ENCODE measurements at places on chromosomes 11 and 22. TPM values are rescaled to one million over a fixed set of nuclear protein-coding genes. Genes with fewer than 3 reads are reported as not detected.

XKR3 gene
- not detected for total RNA-seq

DNA sequence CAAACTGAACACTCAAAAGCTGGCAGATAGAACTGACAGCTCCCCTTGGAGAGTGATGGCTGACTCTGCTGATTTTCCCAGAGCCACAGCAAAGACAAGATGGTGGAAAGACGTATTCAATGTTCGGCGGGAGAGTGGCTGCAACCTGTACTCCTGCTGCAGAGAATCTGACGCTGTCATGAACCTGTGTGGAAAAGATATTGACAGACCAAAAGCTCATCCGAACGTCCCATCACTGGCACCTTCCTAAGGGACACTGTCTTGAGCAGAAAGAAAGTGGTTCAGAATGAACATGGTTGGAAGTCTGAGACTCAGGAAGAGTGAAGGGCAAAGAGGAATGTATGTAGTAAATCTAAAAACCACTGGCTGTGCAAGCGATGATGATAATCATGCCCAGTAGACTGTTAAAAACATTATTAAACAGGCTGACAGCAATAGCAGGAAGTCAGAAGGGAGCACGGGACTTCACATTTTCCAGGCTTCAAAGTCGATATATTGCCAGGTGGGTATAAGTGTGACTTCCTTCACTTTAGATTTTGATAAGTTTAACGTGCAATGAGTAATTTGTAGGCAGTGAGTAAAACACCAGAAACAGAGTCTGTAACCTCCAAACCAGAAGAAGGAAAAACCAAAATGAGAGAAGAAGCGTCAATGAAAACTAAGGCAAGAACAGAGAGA is 6.2 kb upstream of the IL17REL start:
- no peaks in the 10 kb centered on the region for H3K27me3 ChIP-seq
- peaks cover 16% of the 10 kb centered on the region for H3K4me1 ChIP-seq
- H3K36me3 ChIP-seq: no peaks in the 10 kb centered on the region
- no peak for DNase-seq
- H3K27ac ChIP-seq: peak overlapping the region; percentile 20
- H3K4me3 ChIP-seq: peak overlapping the region; percentile 2

HPS5 gene
- total RNA-seq: 16.6 TPM

RASD2 gene
- total RNA-seq: not detected

DNA sequence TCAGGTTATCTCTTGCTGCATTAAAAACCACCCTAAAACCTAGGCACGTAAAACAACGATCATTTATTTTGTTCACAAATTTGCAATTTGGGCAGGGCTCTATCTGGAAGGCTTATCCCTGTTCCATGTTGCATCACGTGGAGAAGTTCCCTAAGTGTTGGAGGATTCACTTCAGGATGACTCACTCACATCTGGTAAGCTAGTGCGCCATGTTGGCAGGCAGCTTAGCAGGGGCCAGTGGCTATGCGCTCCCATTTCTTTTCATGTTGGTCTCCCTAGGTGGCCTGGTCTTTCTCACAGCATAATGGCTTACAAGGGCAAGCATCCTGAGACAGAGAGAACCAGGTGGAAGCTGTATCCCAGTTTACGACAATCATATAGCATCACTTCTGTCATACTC is 226.8 kb downstream of the BLID start:
- H3K27ac ChIP-seq: no peak overlapping the region
- no peak overlapping the region for H3K4me3 ChIP-seq
- H3K36me3 ChIP-seq: no peaks in the 10 kb centered on the region
- H3K4me1 ChIP-seq: no peaks in the 10 kb centered on the region

ME3 gene
- total RNA-seq: 3.6 TPM

DNA sequence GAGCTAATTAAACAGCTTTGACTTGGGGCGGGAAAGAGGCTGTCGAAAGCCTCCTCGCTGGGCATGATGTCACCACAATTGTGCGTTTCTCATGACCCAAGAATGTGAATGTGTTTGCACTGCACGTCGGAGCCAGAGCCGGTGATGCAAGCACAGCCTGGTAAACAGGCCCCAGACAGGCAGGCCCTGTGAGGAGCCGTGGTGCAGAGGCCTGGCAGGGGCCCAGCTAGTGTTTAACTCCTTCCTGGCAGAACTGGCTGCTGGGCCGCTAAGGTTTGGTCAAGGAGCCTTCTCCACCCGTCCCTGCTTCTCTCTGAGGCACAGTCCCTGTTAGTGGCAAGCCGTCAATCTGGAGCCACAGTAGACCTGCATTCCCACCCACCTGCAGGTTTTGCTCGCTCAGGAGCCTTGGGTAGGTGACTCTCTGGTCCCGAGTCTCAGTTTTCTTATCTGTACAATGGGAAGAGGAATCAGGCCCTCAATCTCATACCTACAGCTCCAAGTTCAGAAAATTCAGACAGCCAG is 25.4 kb upstream of the SMTN start:
- no peak overlapping the region for H3K4me3 ChIP-seq
- no peaks in the 10 kb centered on the region for H3K36me3 ChIP-seq
- H3K27me3 ChIP-seq: no peaks in the 10 kb centered on the region
- H3K4me1 ChIP-seq: no peaks in the 10 kb centered on the region
- no peak overlapping the region for H3K27ac ChIP-seq

HIRA gene
- 29.3 TPM for total RNA-seq

SRSF8 gene
- total RNA-seq: 42.3 TPM

- DNase-seq: no peak
- H3K36me3 ChIP-seq: no peaks in the 10 kb centered on the region
- no peak overlapping the region for H3K4me3 ChIP-seq
- H3K4me1 ChIP-seq: no peaks in the 10 kb centered on the region
- H3K27ac ChIP-seq: no peak overlapping the region
- no peaks in the 10 kb centered on the region for H3K27me3 ChIP-seq
These were observed 101.1 kb downstream of the ADAMTS15 start for GRCh38 chr11:130549393-130549999.

GRCh38 chr22:24758164-24758799 is 16.2 kb downstream of the PIWIL3 start:
- DNase-seq: peak; percentile 42
- H3K27ac ChIP-seq: no peak overlapping the region
- H3K27me3 ChIP-seq: no peaks in the 10 kb centered on the region
- no peaks in the 10 kb centered on the region for H3K4me1 ChIP-seq
- H3K36me3 ChIP-seq: no peaks in the 10 kb centered on the region

DNA sequence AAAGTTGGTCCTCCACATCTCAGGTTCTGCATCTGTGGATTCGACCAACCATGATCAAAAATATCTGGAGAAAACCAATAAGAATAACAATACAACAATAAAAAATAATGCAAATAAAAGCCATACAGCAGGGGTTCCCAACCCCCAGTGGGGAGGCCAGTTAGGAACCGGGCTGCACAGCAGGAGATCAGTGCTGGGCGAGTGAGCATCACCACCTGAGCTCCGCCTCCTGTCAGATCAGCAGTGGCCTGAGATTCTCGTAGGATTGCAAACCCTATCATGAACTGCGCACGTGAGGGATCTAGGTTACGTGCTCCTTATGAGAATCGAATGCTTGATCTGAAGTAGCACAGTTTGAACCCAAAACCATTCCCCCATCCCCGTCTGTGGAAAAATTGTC is 25.4 kb upstream of the MYO18B start:
- H3K4me3 ChIP-seq: no peak overlapping the region
- no peak for DNase-seq
- no peaks in the 10 kb centered on the region for H3K4me1 ChIP-seq
- H3K36me3 ChIP-seq: no peaks in the 10 kb centered on the region
- H3K27me3 ChIP-seq: no peaks in the 10 kb centered on the region

- H3K27ac ChIP-seq: no peak overlapping the region
- H3K27me3 ChIP-seq: no peaks in the 10 kb centered on the region
- no peaks in the 10 kb centered on the region for H3K36me3 ChIP-seq
- H3K4me1 ChIP-seq: peaks cover 3% of the 10 kb centered on the region
These were observed 757 bp downstream of the SPI1 start for GRCh38 chr11:47377571-47378009.

DNA sequence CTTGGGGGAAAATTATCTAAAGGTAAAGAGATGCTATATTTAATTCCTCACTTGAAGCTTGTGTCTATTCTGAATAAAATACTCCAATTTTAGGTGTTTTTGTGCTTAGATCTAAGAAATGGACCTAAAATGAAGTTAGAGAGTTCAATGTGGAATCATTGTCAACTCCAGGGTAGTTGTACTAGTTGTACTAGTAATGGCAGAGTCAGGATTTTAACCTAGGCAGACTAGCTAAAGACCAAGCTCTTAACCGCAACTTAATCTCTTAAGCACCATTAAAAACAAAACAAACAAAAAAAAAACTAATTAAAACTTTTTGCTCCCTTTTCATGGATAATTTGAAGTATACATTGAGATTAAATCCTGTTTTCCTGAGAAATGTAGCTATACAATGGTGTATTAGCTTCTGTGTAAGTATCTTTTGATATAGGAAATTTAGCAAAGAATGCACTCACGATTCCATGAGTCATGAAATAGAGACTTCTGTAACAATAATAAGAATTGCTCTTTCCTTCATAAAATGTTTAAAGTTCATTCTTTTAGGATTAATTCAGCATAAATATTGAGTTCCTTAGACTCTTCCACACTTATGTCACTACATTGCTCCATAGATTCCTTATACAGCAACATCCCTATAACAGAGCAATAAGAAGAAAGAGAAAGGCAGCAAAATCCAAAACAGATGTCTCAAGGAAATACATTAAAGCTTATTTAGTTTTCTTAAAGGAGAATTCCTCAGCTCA is 26.5 kb upstream of the SOX6 start:
- no peak overlapping the region for H3K4me3 ChIP-seq
- no peaks in the 10 kb centered on the region for H3K27me3 ChIP-seq
- H3K36me3 ChIP-seq: no peaks in the 10 kb centered on the region
- DNase-seq: no peak

OR52A1 gene
- total RNA-seq: not detected

GRCh38 chr22:44274918-44275630 is 37.7 kb downstream of the SHISAL1 start:
- H3K27me3 ChIP-seq: no peaks in the 10 kb centered on the region
- no peaks in the 10 kb centered on the region for H3K4me1 ChIP-seq
- no peak for DNase-seq
- H3K27ac ChIP-seq: no peak overlapping the region
- H3K4me3 ChIP-seq: no peak overlapping the region
- H3K36me3 ChIP-seq: no peaks in the 10 kb centered on the region

GRCh38 chr22:39148026-39148726 is 4.3 kb downstream of the CBX7 start:
- peaks cover 63% of the 10 kb centered on the region for H3K4me1 ChIP-seq
- peak overlapping the region; percentile 97 for H3K27ac ChIP-seq
- no peak for DNase-seq
- H3K4me3 ChIP-seq: no peak overlapping the region

ACRV1 gene
- not detected for total RNA-seq

GRCh38 chr11:60629399-60629798 is 70.0 kb upstream of the MS4A8 start:
- no peaks in the 10 kb centered on the region for H3K36me3 ChIP-seq
- no peaks in the 10 kb centered on the region for H3K4me1 ChIP-seq
- H3K4me3 ChIP-seq: no peak overlapping the region
- DNase-seq: no peak
- H3K27ac ChIP-seq: no peak overlapping the region
- no peaks in the 10 kb centered on the region for H3K27me3 ChIP-seq

FADS2 gene
- 171 TPM for total RNA-seq

- H3K4me3 ChIP-seq: peak overlapping the region; percentile 53
- peaks cover 49% of the 10 kb centered on the region for H3K4me1 ChIP-seq
- no peaks in the 10 kb centered on the region for H3K27me3 ChIP-seq
- no peaks in the 10 kb centered on the region for H3K36me3 ChIP-seq
These were observed 50.3 kb downstream of the CD6 start for GRCh38 chr11:61021661-61022212.

SPINDOC gene
- total RNA-seq: 42.7 TPM

GRCh38 chr11:13260201-13260962 is 17.2 kb upstream of the BMAL1 start:
- no peak overlapping the region for H3K4me3 ChIP-seq
- no peaks in the 10 kb centered on the region for H3K4me1 ChIP-seq
- H3K27ac ChIP-seq: no peak overlapping the region

- no peaks in the 10 kb centered on the region for H3K4me1 ChIP-seq
- no peak overlapping the region for H3K27ac ChIP-seq
- H3K27me3 ChIP-seq: no peaks in the 10 kb centered on the region
- DNase-seq: no peak
These were observed 137.3 kb downstream of the CACNA1I start for GRCh38 chr22:39707816-39708215.

- no peak overlapping the region for H3K27ac ChIP-seq
- H3K27me3 ChIP-seq: no peaks in the 10 kb centered on the region
- H3K4me3 ChIP-seq: no peak overlapping the region
These were observed 1376.1 kb upstream of the TENM4 start for GRCh38 chr11:80816966-80817365.

- DNase-seq: no peak
- H3K27me3 ChIP-seq: no peaks in the 10 kb centered on the region
- H3K4me1 ChIP-seq: no peaks in the 10 kb centered on the region
- H3K27ac ChIP-seq: no peak overlapping the region
- no peaks in the 10 kb centered on the region for H3K36me3 ChIP-seq
These were observed 22.8 kb downstream of the RHBDD3 start for GRCh38 chr22:29244785-29245625.

DNA sequence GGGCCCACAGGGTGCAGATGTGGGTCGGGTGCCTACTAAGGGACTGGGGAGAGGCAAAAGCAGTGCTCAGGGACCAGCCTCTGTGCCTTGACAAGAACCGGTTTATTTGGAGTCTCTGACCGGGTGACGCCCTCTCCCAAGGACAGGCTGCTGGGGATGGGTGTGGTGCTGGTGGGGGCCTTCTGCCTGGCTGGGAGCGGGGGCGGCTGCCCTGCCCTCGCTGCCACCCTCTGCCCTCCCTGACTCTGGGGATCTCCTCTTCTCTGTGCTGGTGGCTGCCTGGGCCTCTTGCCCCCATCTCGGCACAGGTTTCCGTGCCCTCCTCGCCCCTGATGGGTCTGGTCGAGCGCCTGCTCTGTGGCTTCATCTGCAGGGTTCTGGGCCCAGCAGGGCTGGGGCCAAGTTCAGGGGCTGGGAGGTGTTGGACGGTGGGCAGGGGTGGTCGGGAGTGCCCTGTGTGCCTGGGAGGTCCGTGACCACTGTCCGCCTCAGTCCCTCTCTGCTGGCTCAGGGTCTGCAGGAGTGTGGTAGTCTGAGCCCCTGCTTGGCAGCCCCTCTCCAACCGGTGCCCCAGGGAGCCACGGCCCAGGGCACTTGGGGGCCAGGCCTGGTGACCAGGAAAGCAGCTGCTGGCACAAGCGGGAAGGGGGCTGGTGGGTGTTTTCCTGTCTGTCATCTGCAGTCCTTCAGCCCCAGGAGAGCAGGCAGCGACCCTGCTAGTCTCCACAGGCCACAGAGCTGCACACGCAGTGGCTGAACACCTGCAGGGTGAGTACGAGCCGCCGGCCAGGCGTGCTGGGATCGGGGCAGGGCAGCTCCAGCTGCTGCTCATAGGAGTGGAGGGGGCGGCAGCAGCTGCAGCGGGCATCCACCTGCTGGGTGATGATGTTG is 23.5 kb downstream of the MUC6 start:
- no peak for DNase-seq
- H3K4me1 ChIP-seq: no peaks in the 10 kb centered on the region
- peaks cover 42% of the 10 kb centered on the region for H3K36me3 ChIP-seq
- H3K4me3 ChIP-seq: no peak overlapping the region
- H3K27me3 ChIP-seq: no peaks in the 10 kb centered on the region

Measured in naive thymus-derived CD4-positive, alpha-beta T cell (primary cell).